ENCODE measurements at places on chromosomes 12 and 14.

- peak; percentile 49 for DNase-seq
These were observed 1.7 kb upstream of the NOS1 start for GRCh38 chr12:117363056-117363662.

DNA sequence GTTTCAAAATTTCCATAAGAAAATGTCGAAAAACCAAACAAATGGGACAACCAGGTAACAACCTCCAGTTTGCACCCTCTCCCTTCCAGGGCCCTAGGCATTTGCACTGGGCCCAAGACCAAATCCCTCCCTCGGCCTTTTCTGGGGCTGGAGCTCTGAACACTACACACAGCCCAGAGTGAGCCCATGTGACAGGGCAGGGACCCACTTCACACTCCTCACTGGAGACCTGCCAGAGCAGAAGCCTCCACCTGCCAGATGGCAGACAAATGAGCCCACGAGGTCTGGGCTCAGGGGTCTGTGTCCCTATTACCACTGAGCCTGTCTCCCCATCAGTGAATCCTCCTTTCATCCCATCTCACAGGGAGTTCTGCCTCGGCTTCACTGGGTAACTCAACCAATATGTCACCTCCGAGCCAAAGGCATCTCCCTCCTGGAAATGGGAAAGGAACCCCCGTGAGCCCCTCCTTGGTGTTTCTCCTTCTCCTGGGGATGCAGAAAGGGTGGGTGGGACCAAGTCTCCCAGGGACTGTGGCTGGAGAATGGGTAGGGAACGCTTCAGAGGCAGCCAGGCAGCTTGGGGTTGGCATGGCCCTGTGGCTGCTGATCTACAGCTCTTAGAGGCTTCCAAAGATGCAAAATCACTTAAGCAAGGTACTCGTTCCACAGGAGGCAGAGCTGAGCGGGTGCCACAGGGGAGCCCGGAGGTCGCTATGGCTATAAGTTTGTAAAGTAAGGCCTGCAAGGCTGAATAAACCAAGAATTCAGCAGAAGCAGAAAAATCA, 10.6 kb downstream of the VWF start:
- DNase-seq = no peak

DNA sequence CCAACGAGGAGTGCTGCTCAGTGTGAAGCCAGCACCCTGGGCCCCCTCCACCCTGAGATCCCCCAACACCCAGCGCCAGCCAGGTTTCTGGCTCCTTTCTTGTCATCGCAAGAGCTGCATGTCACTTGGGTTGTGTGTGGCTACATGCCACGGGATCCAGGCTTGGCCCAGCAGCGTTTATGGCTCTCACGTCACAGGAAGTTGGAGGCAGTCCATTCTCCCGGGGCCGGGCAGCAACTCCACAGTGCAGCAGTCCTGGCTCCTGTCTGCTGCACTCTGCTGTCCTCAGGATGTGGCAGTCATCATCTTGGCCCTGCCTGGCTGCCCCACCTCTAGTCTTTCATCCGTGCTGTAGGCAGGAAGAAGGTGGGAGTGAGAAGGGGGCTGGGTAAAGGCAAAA, 78.3 kb downstream of the AACS start:
- DNase-seq = no peak

- no peak for DNase-seq
These were observed 160.8 kb upstream of the TMPO start for GRCh38 chr12:98354520-98355035.

DNA sequence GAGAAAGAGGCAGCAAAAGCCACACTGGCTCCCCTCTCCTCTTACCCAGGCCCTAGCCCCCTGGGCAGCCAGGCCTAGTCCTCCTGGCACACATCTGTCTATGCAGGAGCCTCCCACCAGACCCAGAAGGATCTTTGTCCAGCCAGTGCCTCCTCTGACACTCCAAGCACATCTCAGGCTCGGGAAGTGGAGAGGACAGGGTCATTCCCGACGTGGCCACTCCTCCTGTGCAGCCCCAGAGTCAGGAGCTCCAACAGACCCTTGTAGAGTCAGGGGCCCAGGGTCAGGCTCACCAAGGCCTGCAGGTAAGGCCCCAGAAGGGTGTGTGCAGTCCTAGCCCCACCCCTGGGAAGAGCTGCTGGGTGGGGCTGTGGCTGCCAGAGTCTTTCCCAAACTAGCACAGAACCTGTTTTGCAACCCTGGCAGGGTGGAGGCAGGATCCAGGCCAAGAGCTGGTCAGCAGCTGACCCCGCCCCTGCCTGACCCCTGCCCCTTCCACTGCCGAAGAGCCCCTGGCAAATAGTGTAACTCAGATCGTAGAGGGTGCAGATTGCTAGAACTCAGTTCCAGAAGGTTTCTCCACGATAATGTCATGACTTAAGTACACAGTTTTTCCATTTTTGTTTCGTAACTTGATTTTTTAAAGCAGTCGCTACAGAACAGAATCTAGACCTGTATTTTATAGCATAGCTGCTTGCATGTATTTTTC, 26.6 kb upstream of the PNMA1 start:
- DNase-seq = peak; percentile 43

GRCh38 chr14:103186909-103187586, 63.8 kb downstream of the TNFAIP2 start:
- no peak for DNase-seq

DNA sequence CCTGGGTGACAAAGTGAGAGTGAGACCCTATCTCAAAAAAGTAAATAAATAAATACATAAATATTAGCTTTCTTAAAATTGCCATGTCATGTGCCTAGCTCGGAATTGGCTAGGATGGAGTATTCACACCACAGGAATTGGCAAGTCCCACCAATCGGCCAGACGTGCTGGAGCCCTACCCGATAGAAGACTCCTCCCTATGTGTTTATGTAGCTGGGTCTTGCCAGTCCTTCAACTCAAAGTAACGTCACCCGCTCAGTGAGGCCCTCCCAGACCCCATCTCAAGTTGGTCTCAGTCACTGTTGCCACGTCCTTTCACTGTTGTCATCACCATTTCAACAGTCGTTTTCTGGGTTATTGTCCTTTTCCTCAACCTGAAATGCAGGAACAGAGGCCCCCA, 20.2 kb downstream of the VRTN start:
- DNase-seq = no peak

- DNase-seq = no peak
These were observed 26.6 kb downstream of the FAIM2 start for GRCh38 chr12:49877066-49877465.

DNA sequence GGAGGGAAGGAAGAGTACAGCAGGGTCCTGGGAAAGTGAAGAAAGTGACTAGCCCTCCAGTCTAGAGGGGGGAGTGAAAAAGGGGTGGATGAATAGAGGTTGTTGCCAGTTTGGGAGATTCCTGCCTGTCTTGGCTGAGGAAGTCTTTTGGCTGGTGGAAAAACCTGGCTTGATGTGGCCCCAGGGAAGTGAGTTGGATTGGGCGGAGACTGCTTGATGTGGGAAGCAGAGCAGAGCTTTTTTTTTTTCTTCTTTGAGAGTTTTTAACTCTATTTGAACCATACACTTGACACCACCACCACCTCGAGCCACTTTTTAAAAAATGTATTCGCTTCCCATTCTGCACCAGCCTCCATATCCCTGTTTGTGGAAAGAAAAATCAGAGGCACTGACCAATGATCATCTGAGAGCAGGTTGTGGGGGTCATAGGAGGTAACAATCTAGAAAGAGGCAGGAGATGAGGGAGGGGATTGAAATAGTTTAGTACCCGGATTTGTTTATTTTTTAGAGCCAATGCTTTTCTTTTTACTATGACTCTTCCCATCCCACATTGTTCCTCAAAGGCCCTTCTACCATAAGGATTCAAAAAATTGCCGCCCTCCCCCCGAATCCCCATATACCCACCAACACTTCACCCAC, 690 bp upstream of the DTX3 start:
- peak; percentile 61 for DNase-seq

- DNase-seq = no peak
These were observed 141.4 kb downstream of the CRADD start for GRCh38 chr12:93818488-93819049.

GRCh38 chr14:22531451-22532344, 57.3 kb downstream of the DAD1 start:
- DNase-seq = no peak

DNA sequence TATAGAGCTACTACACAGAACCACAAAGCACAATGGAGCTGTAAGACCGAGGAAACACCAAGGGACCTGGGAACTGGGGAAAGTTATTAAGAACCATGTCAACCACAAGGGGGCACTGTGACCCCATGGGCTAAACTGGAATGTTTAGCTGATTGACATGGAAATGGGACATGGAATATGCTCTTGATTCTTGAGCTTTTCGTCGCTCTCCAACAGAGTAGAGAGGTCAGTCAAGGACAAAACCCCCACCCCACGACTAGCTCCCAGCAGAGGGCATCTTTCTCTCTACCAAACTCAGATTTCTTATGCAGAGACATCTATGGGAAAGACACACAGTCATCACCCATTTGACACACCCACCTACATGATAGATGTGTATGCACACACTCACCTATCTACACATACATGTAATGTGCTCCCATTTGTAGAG, 10.1 kb downstream of the NDRG2 start:
- peak; percentile 79 for DNase-seq

DNA sequence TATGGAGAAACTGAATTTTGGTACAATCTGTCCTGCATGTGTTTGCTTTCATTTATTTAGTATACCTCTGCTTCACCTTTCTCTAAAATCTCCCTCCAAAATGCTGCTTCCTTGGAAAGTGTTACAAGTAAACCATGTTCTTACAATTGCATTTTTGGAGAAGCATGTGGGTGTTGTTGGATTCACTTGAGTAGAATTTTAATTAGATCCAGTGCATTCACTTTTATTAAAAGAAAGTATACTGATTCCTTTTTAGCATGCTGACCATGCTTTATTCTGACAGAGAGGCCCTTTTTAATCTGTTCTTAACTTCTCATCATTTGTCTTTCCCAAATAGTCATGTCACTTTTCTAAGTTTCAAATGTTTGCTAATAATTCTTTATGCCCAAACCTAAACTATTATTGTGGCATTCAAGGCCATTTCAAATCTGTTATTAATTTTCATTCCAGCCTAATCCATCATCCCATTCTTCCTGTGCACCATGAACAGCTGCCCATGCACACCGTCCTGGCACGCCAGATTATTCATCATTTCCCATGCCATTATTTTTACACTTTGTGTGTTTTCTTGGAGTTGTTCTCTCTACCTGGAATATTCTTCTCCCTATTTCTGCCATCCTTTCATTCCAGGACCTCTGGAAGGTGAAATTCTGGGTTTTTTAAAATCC, 90.7 kb downstream of the METTL25 start:
- no peak for DNase-seq

- no peak for DNase-seq
These were observed 154.4 kb downstream of the EMP1 start for GRCh38 chr12:13350946-13351345.
